ENCODE measurements at places on chromosomes 7 and 10.
A peak's percentile ranks its signal among the peaks of the same experiment; 100 is the strongest.

DNA sequence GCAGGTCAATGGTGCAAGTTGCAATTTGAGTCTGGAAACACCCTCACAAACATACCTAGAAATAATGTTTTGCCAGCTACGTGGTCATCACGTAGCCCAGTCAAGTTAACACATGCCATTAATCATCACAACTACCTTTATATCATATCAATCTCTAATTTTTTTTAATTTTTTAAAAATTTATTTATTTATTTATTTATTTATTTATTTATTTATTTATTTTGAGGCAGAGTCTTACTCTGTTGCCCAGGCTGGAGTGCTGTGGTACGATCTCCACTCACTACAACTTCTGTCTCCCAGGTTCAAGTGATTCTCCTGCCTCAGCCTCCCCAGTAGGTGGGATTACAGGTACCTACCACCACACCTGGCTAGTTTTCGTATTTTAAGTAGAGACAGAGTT is 52.4 kb upstream of the MACROH2A2 start:
- DNase-seq = no peak

DNA sequence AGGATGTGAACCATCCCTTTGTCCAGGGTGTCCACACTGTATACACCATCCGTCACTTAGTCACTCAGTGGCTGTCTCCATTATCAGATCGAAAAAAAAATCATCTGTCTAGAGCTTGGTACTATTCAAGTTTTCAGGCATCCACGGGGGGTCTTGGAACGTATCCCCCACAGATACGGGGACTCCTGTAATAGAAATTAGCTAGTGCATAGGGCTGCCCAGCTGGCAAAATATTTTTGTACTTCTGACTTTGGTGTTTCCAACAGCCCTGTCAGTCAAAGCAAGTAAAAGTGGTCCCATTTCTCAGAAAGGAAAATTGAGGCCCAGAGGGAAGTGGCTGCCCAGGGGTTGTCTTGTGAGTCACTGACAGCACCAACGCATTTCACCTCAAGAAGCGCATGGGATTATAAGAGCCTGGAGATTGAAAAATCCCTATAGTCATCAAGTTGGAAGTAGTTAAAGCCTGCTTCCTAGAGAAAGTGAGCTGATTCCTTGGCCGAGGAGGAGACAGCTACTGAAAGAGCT is 52.1 kb upstream of the SLC29A3 start:
- DNase-seq = no peak

DNA sequence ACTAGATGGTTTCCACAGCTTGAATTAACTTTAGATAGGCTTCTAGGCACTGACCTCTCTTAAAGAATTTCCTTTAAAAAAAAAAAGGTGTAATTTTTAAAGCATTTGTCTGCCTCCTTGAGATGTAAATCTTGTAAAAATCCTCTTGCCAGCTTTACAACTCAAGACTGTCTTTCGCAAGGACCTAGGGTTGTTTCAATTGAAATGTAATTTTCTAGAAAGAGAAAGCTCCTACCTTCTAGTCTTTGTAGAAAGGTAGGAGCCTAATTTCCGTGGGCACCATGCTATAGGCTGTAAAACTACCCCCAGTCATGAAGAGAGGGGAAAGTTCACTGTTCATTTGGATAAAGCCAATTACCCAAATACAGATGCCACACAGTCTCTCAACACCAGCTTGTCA is 228.8 kb upstream of the TMEM229A start:
- DNase-seq = no peak

DNA sequence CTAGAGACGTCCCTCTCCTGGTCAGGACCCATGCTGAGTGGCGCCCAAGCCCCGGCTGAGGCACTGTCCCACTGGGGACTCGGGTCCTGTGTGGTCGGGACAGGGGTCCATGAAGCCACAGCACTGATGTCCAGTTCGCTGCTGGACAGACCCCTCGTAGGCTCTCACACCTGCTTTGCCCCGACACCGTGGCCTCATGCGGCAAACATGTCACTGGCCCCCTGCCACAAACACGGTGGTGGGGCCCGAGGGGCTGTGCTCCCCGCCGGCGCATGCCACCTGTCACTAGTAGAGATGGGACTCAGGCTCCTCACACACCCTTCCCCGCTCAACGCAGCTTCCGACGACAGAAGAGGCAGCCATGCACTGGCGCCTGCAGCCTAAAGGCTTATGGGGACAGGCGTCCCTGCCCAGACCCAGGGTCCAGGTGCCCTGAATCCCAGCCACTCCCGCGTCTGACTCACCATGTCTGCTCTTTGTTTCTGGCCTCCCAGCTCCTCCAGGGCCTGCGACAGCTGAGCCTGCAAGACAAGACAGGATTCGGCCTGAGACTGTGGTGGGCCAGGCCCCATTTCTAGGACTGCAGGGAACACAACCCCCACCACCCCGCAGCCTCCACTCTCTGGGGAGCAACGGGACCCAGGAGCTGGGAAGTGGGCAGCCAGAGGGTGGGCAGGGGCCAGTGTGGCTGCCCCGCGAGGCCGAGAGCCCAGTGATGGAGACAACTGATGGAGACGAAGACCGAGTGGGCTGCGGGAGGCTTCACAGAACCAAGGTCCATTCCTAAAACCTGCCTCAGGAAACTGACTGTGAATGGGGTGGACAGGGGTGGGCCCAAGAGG is 230.9 kb downstream of the MAD1L1 start:
- DNase-seq = no peak

GRCh38 chr10:125129076-125129458 is 31.3 kb downstream of the CTBP2 start:
- no peak for DNase-seq

- no peak for DNase-seq
These were observed 1047.5 kb downstream of the GATA3 start for GRCh38 chr10:9102026-9102425.

- no peak for DNase-seq
These were observed 91.4 kb downstream of the IPMK start for GRCh38 chr10:58175990-58176900.

DNA sequence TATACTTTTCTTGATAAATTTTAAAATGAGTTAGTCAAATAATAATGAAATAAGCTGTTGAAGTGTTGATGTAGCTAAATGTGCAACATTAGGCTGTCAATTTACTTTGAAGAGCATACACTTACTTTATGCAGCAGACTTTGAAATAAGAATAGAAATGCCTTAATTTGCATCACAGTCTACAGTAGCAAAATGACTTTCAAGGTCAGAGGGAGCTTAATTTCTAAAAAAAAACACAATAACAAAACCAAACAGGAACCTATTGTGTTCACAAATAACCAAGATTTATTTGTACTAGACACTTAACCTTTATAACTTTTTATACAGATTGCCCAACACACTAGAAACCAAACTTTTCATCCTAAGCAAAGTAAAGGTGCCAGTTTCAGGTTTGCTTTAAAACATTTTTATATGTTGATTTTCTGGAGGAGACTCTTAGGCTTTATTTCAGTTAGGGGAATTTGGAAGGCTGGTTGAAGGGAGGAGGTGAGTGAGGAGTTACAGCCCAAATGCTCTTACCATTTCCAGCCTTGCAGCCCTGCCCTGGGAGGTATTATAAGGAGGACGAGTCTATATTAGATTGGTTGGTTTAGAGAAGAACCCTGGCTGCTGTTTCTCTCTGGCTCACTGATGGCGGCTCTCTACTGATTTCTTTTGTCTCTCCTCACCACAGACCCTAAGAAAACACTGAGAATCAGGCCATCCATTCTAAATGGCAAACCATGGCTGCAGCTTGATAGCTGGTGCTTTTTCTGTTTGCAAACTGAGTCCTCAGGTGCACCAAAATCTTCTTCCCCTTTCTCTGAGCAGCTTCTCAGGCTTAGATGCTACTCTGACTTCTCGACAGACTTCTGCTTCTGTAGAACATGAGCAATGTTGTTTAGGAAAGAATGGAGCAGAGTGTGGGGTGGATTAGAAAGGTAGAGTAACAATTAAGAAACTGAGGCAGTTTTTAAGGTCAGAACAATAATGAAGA is 55.2 kb upstream of the RPA3 start:
- DNase-seq = no peak

DNA sequence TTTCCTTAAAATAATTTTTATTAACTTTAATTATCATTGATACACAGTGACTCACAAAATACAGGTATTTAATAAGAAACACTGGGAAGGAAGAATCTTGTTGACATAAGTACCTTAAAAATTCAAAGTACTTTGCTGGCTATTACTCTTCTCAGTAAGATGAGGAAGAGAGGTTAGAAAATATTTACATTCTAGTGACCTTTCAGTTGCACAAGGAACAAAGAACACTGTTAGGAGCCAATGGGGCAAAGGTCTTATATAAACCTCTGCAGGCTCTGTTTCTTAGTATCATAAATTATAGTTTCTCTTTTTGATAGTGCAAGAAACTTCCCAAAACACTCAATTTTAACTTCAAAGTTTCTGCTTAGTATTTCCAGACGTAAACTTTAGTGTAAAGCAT is 4.8 kb upstream of the TAX1BP1 start:
- DNase-seq = no peak

- no peak for DNase-seq
These were observed 119.7 kb downstream of the FGFR2 start for GRCh38 chr10:121478556-121478955.

DNA sequence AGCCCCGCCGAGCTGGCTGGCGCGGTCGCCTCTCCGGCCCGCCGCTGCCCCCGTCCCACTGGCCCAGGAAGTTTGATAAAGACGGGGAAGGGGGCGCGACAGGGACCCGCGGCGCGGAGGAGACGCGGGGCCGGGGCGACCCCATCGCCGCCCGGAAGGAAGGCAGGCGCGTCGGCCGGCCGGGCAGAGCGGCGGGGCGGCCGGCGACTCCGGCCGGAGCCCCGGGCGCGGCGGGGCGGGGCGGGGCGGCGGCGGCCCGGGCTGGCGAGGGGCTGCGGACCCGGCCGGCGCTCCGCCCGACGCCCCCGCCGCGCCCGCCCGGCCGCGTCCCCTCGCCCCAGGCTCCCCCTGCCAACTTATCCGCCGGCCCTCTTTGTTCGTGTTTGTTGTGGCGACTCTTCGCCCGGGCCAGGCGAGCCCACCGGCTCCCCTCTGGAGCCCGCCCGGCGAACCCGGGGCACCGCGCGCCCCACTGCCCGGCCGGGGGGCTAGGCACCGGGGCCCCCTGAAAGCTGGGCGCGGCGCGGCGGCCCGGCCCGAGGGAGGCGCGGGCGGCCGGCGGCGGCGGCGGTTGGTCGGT is 571 bp downstream of the KDM7A start:
- peak; percentile 43 for DNase-seq

DNA sequence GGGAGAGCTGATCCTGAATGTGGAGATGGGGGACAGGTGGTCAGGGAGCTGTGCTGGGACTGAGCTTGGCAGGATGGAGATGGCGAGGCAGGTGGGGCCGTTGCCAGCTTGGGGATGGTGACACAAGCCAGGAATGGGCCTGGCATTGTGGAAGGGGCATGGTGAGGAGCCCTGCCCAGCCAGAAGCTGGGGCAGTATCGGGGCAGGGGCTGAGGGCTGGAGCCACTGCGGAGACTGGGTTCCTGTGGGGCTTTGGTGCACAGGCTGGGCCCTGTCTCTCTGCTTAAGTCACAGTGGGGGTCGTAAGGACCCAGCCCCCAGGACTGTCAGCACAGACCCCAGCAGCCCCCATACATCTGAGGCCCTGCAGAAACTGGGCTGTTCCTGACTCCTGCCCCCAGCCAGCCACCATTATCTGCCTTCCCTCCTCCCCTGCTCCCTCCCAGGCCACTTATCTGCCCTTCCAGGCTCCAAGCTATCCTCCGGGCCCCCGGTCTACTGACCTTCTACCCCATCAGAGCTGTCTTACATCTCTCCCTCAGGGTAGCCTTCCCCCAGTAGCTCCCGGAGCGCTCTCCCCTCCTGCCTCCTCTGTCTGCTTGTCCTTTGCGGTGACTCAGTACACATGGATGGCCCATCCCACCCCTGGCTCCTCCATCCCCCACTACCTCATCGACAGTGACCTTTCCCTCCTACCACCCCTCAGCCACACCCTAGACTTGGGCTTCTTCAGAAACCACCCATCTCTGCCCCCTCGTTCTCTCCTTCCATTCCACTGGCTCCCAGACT is 44.2 kb downstream of the PPIF start:
- DNase-seq = no peak

- no peak for DNase-seq
These were observed 64.4 kb downstream of the EGFR start for GRCh38 chr7:55083206-55083605.

DNA sequence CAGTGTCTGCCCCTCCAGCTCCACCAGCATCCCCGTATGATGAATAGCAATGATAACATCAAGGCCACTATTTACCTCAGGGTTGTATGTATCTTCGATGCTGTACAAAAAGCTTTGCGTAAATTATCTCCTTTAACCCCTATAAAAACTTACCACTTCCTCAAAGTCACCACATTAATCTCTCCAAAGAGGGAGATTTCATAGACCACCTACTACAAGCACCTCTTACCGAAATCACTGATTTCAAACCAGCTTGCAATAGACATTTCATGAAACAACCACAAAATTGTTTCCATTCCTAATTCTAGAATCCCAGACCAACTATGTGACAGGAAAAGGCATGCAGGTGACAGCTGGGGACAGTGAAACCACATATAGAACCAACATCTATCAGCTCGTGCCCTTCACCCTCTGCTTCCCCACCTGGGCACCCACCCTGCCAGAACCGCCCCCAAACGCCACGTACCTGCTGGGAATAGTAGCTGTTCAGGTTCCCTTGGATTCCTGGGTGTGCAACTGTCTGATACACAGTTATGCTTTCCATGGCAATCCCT is 20.1 kb upstream of the MMP21 start:
- DNase-seq = no peak

DNA sequence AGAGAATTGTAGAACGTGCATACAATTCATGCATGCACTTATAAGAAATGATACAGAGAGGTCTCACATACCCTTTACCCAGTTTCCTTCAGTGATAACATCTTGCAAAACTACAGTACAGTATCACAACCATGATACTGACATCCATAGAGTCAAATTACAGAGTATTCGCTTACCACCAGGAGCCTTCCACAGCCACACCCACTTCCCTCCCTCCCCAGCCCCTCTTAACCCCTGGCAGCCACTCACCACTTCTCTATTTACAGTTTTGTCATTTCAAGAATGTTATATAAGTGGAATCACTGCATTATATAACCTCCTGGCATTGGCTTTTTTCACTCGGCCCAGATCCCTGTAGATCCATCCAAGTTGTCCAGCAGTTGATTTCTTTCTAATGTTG is 143.8 kb downstream of the ZNF248 start:
- DNase-seq = no peak

- DNase-seq = no peak
These were observed 493.4 kb upstream of the ZMIZ1 start for GRCh38 chr10:78575400-78575799.

DNA sequence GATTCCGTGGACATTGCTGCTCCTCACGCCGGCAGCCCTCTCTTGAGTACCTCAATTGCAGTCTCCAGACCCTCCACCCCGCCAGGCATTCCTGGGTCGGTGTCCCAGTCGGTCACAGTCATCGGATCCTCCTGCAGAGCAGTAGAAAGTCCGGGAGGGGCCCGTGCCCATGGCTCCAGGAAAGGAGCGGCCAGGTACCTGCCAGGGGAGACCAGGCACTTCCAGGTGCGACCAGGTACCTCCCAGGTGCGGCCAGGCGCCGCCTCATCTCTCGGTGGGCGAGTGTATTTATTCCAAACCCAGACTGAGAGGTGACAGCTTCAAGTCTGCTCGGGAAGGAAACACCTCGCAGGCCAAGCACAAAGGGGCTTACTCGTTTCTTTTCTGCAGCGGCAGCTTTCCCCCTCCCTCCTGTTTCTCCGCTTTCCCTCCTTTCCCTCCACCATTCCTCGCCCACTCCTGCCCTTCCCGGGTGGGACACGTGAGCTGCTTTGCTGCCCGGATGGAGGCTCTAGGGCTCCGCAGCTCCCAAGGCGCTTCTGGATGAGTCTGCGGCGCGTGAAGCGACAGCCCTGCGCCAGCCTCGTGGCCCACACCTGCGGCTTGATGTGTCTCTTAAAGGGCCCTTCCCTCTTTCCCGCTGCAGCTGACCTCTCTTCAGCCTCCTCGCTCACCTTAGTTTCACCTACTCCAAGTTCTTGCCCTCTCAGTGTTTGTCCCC is 39.4 kb upstream of the AGK start:
- DNase-seq = no peak

All from suppressor macrophage treated with lipopolysaccharide for 1 hour (primary cell).